ENCODE measurements at places on chromosomes 1 and 21. TPM values are rescaled to one million over a fixed set of nuclear protein-coding genes. Genes with fewer than 3 reads are reported as not detected.

MYBPHL gene
- not detected for total RNA-seq

FGR gene
- total RNA-seq = 0.14 TPM

VAV3 gene
- 3.1 TPM for total RNA-seq

MATN1 gene
- not detected for total RNA-seq

CDA gene
- total RNA-seq = not detected

CHIA gene
- not detected for total RNA-seq

HES2 gene
- total RNA-seq = 0.93 TPM

JTB gene
- 139 TPM for total RNA-seq

RBP7 gene
- total RNA-seq = not detected

HNRNPCL4 gene
- total RNA-seq = not detected

ORC1 gene
- total RNA-seq = 37.6 TPM

LRRIQ3 gene
- total RNA-seq = 0.48 TPM

C1orf185 gene
- total RNA-seq = not detected

FAM167B gene
- 0.52 TPM for total RNA-seq

AZIN2 gene
- total RNA-seq = 7.3 TPM

RNU1-4 gene
- 2,397 TPM for total RNA-seq

RWDD3 gene
- 15.3 TPM for total RNA-seq

TRMT1L gene
- total RNA-seq = 21.3 TPM

NPPA gene
- not detected for total RNA-seq

IL10 gene
- 1.00 TPM for total RNA-seq

DAB1 gene
- 3.5 TPM for total RNA-seq

SPRR2D gene
- not detected for total RNA-seq

MAEL gene
- not detected for total RNA-seq

All from T-helper 2 cell treated with Interferon-gamma antibody and Interleukin-4, amounts not matched to agents 100 ng/mL and 5 ng/mL, for 36 hours (primary cell).